ENCODE measurements at places on chromosomes 12 and 14.

GRCh38 chr14:39847194-39847593 lies 415.0 kb upstream of the FBXO33 start:
- no peak for DNase-seq

GRCh38 chr14:36767603-36768281 lies 106.1 kb downstream of the PAX9 start:
- DNase-seq = no peak

GRCh38 chr12:124655698-124656516 lies 88.5 kb upstream of the NCOR2 start:
- DNase-seq = no peak

DNA sequence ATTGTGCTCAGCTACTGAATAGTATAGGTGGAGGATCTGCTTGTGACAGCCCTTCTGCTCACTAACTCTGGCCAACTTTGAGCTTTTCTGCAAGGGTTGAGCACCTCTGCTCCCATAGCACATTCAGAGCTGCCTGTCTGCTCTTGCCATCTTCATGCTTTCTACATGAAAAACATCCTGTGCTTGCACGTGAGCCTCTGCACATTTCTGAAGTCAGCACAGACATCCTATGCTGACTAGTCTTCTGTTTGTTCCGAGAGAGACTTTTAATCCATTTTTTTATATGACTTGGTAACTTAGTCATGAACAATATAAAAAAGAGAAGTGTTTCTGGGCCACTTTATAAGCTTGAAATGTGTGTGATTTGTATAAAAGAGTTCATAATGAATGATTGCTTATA lies 969.3 kb downstream of the TMTC2 start:
- DNase-seq = no peak

DNA sequence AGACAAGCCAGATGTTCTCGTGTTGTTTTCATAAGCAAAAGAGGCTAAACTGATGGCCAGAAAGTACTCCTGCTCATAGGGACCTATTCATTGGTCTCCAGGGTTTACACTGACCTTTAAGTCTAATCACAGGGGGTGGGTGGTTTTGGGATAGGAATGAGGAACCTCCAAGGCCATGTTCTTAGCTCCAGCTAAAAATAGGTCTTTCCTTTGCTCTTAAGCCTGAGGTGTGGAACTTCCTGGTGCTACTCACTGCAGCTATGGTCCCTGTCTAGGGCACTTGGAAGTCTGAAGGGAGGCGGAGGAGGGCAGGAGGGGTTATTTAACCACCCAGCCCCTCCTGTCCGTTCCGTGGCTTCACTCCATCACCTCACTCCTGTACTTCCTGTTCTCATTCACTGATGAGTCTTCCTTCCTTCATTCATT lies 18.6 kb downstream of the GPRC5A start:
- no peak for DNase-seq

DNA sequence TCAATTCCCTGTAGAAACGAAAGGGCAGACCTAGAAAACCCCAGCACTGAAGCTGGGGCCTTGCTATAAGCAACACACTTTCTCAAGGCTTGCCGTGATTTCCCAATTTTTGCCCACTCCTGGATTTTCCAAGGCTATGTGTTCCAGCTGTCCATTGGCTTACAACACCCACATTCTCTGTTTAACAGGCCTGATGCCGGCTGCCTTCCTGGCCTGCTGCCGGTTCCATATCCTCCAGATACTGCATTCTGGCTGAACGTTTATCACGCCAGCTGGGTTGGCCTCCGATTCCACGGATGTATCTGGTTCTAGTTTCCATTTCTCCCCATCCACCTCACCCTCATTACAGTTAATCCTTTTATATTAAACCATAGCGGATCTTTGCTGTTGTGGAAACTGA lies 2.0 kb upstream of the PCNX1 start:
- DNase-seq = no peak

- DNase-seq = no peak
Observed at GRCh38 chr14:87916103-87916885, 76.7 kb downstream of the GALC start.
